Activated naive CD4-positive, alpha-beta T cell treated with anti-CD3 and anti-CD28 coated beads, Interleukin-2, amount 10 ng/mL, durations not matched to agents 7 days and 5 days (primary cell): ENCODE measurements at places on chromosomes 3 and 15.
A peak's percentile ranks its signal among the peaks of the same experiment; 100 is the strongest.

GRCh38 chr3:59764171-59764570, 714.3 kb upstream of the CFAP20DC start:
- no peak for DNase-seq

- DNase-seq, result peak; percentile 54
Measured at GRCh38 chr3:48716508-48716981, 476 bp downstream of the IP6K2 start.

DNA sequence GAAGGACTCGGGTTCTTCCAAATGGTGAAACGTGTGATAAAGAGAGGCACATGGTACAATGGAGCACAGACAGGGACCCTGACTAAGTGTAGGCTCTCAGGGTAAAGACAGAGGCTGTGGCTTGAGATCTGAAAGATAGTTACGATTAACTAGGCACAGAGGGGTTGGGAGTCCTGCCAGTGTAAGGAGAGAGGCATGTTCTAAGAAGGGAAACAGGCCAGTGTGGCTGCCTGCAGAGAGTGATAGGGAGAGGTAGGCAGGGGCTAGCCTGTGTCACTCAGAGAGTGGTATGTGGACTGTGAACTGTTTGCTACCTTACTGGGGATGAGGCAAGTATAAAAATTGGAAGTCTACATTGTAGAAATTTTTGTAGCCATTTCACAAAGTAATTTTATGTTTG, 109.5 kb downstream of the PEX5L start:
- no peak for DNase-seq

- no peak for DNase-seq
Measured at GRCh38 chr15:78768096-78768495, 43.2 kb downstream of the ADAMTS7 start.
